Kidney (tissue), 22 donors: ENCODE measurements at places on chromosomes 7 and 10. TPM values are rescaled to one million over a fixed set of nuclear protein-coding genes. Genes with fewer than 3 reads are reported as not detected.

PNLIPRP3 gene
- total RNA-seq: not detected

LIPJ gene
- total RNA-seq: not detected

HTR5A gene
- total RNA-seq: not detected

GALNT17 gene
- total RNA-seq: 2.4 TPM

NPFFR1 gene
- 0.09 TPM for total RNA-seq

LDB3 gene
- total RNA-seq: 7.7 TPM

PAX4 gene
- total RNA-seq: not detected

SRRM3 gene
- total RNA-seq: 1.0 TPM

CYP3A4 gene
- not detected for total RNA-seq

TBX20 gene
- not detected for total RNA-seq

EPHB6 gene
- 17.4 TPM for total RNA-seq

ARHGEF5 gene
- 43.5 TPM for total RNA-seq

CYP2E1 gene
- total RNA-seq: 2.9 TPM

PIP gene
- total RNA-seq: 0.47 TPM

SFR1 gene
- 9.3 TPM for total RNA-seq

SEMA4G gene
- total RNA-seq: 6.1 TPM

RNF148 gene
- 2.2 TPM for total RNA-seq

ADIRF gene
- total RNA-seq: 357 TPM

ENO4 gene
- 1.2 TPM for total RNA-seq

AKR1B1 gene
- total RNA-seq: 93.8 TPM
